Non-pigmented ciliary epithelial cell (primary cell): ENCODE measurements at places on chromosomes 12 and 14.

GRCh38 chr12:124964836-124965462, 24.0 kb downstream of the DHX37 start:
- DNase-seq: no peak

- DNase-seq: no peak
Measured at GRCh38 chr14:69261761-69262331, 1.9 kb downstream of the GALNT16 start.

- DNase-seq: peak; percentile 22
Measured at GRCh38 chr12:116861320-116861719, 19.9 kb downstream of the HRK start.

- DNase-seq: no peak
Measured at GRCh38 chr12:14950421-14950820, 11.0 kb downstream of the ARHGDIB start.

DNA sequence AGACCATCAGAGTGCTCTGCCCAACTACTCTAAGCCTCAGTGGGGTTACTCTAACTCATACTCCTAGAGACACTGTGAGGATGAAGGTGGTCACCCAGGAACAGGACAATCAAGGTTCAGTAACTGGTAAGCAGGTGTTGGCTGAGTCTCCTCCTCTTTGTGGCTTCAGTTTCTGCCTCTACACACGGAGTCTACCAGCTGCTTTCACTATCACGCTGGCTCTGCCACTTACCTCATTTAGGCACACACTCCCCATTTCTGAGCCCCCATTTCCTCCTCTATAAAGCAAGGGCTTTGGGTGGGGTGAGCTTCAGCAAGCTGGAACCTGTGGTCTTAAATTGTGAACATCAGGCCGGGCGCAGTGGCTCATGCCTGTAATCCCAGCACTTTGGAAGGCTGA, 7.3 kb upstream of the TCHP start:
- DNase-seq: no peak

DNA sequence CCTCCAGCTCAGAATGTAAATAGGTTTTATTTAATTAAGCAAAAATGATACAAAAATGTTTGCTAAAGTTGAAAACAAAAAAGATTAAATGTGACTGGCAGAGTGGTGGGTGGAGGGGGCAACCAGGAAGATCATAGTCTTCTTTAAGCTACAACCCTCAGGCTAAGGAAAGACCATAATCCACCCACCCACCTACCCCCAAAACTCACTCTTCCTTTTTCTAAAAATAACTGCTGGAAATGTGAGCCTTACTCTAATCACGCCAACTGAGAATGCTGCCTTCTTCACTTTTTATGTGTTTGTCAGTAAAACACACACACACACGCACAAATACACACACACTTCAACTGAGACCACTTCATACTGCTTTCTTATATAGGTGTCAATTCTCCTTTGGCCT, 230.0 kb upstream of the EGLN3 start:
- DNase-seq: no peak
